ENCODE measurements at places on chromosomes 5 and 9.
A peak's percentile ranks its signal among the peaks of the same experiment; 100 is the strongest.

DNA sequence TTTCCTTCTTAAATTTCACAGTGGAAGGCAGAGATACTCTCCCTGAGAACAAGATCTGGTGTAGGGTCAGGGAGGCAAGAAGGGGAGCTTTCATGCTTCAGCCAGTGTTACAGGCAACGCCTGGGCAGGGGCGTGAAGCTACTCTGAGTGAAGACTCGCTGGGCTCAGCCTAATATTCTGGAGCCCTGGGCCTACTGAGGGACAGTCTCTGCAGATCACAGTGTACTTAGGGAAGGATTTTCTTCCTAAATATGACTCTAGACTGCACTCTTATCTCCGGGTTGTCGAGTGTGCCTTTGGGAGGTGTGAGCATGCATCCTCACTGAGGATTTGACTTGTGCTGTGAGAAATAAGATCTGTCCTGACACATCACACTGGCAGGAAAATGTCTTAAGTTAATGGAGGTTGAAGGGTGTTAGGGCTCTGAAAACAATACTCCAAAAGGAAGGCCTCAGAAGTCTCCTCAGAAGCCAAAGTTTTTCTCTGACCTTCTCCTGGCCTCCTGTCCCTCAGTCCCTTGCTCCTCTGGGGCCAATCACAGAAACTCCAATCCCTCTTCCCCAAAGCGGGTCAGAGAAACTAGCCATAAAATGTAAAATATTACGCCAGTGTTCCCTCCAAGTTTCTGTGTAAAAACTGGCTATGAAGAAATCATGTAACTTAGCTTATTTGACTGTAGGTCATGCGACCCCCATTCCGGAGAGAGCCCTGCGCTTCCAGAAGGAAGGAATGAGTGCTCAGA, 156.8 kb upstream of the TBC1D2 start:
- DNase-seq: no peak

GRCh38 chr9:134297576-134297975, 28.7 kb upstream of the RXRA start:
- no peak for DNase-seq

DNA sequence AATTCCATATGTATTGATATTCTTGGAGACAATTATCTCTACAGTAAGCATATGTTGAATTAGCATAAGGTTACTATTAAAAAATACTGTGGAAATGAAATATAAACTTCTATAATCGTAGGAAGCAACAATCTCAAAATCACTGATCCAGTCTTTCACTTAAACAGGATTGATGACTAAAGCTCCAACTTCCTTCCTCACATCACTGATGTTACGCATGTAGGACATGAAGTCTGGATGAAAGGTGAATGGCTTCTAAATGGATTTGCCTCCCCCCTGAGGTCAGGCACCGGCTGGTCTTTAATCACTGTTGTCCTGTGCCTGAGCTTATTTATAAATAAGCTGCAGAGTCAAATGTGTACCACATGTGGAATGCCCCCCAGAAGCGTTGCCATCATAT, 157.1 kb upstream of the NFIB start:
- DNase-seq: no peak

GRCh38 chr9:129313331-129313955, 135.4 kb upstream of the IER5L start:
- DNase-seq: no peak

DNA sequence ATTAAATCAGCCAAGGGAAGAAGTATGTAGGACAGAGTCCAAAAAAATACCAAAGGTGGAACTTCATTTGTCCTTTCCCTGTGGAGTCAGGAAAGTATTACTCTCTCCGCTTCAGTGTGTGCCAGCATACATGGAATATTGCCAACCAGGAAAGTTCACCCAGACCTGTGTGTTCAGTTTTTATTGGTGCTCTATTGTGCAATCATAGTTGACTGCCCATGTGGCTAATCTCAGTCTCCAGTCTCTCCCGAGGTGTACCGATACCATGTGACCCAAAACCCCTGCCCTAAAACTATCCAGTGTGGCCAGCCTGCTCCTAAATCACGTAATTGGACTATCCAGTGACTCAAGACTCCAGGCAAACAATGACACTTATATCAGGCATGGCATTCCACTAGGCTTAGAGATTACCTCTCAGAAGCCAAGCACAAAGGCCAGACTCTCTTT, 38.8 kb downstream of the NFX1 start:
- no peak for DNase-seq

DNA sequence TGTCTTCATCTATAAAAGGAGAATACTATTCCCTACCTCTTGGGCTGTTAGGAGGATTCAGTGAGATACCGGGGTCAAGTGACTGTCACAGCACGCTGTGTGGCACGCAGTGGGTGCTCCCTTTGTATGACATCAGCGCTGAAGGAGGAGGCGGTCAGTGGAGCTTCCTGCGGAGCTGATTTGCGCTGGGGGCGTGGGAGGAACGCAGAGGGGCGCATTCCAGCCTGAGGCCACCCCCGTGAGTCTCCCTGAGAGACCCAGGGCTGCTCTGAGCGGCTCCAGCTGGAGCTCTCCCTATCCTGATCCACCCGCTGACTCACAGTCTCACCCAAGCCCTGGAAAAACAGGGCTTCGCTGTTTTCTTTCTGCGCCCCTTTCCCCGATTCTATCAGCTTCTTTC, 24.3 kb upstream of the NEURL1B start:
- DNase-seq: no peak

DNA sequence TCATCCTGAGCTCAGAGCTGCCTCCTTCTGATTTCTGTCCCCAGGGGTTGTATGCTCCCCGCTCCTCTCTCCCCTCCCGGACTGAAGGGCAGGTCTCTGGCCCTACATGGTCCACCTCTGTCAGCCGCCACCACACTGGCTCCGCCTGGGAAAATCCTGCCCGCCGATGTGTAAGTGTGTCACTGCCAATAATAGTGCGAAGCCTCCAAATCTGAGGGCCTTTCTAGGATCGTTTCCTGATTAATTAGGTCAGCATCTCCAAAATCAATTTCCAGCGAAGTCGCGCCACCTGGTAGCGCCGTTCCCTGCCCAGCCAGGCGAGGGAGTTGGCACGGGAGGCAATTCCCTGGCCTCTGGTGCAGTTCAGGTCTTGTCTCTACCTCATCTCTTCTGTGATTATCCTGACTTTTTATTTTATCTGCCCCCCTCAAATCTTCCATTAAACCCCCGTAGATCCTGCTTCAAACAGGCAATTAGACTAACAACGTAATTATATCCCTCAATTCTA, 73.5 kb downstream of the ZNF618 start:
- no peak for DNase-seq

- DNase-seq: no peak
These were observed 119.4 kb upstream of the ERCC6L2 start for GRCh38 chr9:95756101-95756500.

- no peak for DNase-seq
These were observed 1003.3 kb upstream of the COX7C start for GRCh38 chr5:85614489-85614888.

DNA sequence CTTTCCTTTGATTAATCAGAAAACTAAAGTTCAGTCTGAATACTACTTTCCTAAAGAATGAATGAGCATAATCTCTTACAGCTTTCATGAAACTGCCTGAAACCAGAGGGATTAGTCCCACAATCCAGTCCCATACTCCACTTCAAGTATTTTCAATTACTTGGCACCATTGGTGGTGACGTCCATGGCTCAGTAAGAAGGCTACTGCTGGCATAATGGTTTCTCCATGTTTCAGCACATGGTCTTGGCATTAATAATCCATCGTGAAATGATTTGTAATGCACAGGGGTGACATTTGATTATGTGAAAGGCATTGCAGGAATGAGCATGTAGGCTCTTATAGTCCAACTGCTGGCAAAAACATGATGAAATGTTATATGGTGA, 23.4 kb downstream of the LIX1 start:
- DNase-seq: no peak

DNA sequence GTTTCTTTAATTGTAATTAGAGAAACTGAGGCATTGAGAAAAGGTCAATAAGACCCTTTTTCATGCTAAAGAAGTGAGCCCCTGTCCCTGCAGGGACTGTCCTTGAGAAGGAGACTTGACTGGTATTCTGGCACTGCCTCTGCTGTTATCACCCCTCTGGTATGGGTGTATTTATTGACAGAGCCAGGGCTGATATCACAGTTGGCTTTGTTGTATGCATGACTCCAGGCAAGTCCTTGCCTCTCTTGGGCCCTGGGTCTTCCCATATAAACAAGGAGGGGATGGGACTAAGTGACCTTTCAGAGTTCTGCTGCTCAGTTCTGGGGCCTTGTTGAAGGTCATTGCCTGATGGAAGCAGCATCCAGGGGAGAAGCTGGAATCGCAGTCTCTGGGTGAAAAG, 71.8 kb upstream of the PPARGC1B start:
- DNase-seq: no peak

- DNase-seq: no peak
These were observed 6.1 kb downstream of the SLCO4C1 start for GRCh38 chr5:102290004-102290403.

- no peak for DNase-seq
These were observed 615.5 kb downstream of the RAB3C start for GRCh38 chr5:59198365-59198764.

DNA sequence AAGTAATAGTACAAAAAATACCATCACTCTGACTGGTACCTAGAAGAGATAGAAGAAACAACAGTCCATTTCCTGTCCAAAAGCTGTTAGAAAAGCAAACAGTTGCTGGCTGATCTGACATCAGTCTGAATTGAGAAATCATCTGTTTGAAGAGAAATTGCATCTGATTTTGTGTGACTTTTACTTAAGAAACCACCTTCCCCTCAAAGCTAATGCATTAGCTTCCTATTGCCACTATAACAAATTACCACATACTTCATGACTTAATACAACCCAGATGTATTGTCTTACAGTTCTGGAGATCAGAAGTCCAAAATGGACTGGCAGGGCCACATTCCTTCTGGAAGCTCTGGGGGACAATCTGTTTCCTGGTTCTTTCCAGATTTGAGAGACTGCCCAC, 385.9 kb upstream of the TLE4 start:
- no peak for DNase-seq

DNA sequence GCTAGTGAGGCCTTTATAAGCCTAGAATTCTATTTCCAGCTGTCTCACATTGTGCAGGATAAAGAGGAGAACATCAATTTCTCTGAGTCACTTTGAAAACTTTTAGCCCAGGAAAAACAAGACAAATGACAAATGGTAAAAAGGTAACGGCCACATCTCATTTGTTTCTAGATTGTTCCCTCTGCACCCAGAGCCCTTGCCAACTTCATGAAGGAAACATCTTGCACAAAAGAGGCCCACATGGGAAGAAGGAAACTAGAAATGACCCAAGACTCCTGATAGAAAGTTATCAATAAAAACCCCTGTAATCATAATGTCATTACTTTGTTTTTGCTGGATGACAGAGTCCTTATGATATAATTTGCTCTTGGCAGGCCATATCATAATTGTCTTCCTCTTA, 5.3 kb downstream of the DPYSL3 start:
- DNase-seq: no peak

DNA sequence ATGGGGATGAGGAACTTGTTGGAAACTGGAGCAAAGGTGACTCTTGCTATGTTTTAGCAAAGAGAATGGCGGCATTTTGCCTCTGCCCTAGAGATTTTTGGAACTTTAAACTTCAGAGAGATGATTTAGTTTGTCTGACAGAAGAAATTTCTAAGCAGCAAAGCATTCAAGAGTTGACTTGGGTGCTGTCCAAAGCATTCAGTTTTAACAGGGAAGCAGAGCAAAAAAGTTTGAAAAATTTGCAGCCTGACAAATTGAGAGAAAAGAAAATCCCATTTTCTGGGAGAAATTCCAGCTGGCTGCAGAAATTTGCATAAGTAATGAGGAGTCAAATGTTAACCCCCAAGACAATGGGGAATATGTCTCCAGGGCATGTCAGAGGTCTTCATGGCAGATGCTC, 682.3 kb upstream of the ST8SIA4 start:
- DNase-seq: no peak

- DNase-seq: no peak
These were observed 50.7 kb downstream of the CNTLN start for GRCh38 chr9:17185481-17186029.

DNA sequence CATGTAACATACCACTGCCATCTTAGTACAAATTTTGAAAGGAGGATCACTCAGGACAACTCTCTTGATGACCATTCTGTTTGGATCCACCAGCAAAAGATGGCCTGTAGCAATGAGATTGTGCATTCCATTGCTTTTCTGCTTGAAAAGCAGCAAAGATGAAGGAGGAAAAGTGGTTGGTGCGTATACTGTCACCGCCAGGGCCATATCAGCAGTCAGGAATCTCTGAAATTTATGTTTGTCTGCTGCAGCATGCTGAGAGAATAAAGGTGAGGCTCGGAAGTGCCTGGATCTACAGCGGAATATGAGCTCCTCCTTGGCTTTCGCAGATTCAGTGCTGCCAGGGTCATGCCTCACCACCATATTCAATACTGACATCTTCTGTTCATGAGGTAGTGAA, 144.4 kb downstream of the GPBP1 start:
- DNase-seq: no peak

- DNase-seq: no peak
These were observed 34.4 kb upstream of the CCDC112 start for GRCh38 chr5:115330830-115331229.

- no peak for DNase-seq
These were observed 257.8 kb downstream of the FSTL4 start for GRCh38 chr5:133354323-133355185.

DNA sequence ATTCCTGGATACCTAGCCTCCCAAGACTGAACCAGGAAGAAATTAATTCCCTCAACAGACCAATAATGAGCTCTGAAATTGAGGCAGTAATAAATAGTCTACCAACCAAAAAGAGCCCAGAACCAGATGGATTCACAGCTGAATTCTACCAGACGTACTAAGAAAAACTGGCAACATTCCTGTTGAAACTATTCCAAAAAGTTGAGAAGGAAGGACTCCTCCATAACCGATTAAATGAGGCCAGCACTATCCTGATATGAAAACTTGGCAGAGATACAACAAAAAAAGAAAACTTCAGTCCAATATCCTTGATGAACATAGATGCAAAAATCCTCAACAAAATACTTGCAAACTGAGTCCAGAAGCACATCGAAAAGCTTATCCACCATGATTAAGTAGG, 392.5 kb upstream of the GRAMD2B start:
- no peak for DNase-seq

DNA sequence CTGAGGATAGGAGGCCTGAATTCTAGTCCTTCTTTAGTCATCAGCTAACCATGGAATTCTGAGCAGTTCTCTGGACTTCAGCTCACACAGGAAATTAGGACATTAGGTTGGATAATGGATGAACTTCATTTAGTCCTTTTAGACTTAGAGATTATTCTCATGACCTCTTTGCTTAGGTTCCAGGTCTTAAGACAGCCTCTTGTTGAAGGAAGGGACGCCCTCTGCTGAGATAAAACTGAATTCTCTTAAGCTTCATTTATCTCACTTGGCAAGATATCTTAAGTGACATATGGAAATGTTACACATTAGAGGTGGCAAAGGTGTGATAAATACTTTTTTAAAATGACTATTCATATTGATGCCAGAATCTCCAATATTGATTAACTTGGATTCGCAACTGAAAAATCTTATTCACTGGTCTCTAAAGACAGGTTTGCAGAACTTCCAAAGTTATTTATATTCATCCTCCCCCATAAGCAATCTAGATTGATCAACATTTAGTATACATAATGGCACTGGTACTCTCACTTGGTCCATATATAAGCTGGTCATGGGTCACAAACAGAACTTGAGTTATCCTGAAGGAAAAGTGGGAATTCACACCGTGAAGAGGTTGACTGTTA, 16.9 kb upstream of the ZNF366 start:
- DNase-seq: peak; percentile 6
